Caki2 (cell line): ENCODE measurements at places on chromosomes 1 and 21. TPM values are rescaled to one million over a fixed set of nuclear protein-coding genes. Genes with fewer than 3 reads are reported as not detected.

OR14I1 gene
- not detected in 2 replicates for total RNA-seq

LCE1E gene
- not detected in 2 replicates for total RNA-seq

- DNase-seq, result no peak
Observed at GRCh38 chr1:174497478-174497877, 49.7 kb downstream of the GPR52 start.

DNA sequence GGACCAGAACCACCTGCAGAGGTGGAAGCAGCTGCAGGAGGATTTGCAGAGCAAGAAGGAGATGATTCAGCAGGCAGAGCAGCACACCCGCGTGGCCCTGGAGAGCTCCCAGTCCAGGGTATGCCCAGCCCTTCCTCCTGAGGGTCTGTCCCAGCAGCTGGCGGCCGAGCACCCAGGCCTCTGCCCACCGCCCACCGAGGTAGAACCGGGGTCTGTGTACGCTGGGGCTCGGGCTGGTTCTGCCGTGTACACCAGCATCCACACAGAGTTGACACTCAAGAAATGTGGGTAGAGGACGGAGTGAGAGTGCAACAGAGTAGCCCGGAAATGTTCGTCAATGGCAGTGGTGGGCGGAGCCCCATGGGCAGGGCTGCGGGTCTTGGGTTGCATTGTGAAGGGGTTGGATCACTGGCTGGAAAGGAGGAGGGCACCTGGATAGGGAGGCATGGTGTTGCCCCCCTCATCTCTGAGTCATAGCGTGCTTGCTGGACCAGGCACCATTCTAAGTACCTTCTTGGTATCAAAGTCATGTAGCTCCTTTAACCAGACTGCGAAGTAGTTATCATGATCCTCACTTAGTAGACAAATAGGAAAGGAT, 5.1 kb upstream of the SMIM1 start:
- no peak for DNase-seq

DNA sequence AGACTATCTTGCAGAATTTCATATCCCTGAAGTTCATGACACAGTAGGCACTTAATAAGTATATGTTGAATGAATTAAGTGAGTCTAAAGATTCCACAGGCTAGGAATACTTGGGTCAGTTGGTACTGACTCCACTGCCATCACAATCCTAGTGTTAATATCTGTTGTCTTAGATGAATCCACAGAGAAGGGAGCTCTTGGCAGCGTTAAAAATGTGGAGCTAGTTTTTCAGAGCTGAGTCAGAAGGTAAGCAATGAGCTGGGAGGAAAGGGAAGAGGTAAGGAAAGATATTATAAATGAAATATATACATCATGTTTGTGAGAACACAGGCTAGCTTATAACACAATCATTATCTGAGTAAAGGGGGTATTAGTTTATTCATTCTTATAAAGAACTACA, 21.8 kb upstream of the GORAB start:
- DNase-seq, result no peak
